A549 treated with GW870086 at 1 μM for 4 hours (cell line): ENCODE measurements at places on chromosomes 11 and 22. TPM values are rescaled to one million over a fixed set of nuclear protein-coding genes. Genes with fewer than 3 reads are reported as not detected.

The CAT gene
- total RNA-seq: 32.2 to 39.1 TPM (median 38.6 TPM) in 5 replicates

The SPI1 gene
- total RNA-seq: 0.15 TPM in 1 of 5 replicates, not detected in the others

The ACTN3 gene
- 0.05 TPM in 1 of 5 replicates, not detected in the others for total RNA-seq

The OR9Q1 gene
- total RNA-seq: not detected in 5 replicates
